ENCODE measurements at places on chromosomes 7 and 10. TPM values are rescaled to one million over a fixed set of nuclear protein-coding genes. Genes with fewer than 3 reads are reported as not detected.
A peak's percentile ranks its signal among the peaks of the same experiment; 100 is the strongest.

DNA sequence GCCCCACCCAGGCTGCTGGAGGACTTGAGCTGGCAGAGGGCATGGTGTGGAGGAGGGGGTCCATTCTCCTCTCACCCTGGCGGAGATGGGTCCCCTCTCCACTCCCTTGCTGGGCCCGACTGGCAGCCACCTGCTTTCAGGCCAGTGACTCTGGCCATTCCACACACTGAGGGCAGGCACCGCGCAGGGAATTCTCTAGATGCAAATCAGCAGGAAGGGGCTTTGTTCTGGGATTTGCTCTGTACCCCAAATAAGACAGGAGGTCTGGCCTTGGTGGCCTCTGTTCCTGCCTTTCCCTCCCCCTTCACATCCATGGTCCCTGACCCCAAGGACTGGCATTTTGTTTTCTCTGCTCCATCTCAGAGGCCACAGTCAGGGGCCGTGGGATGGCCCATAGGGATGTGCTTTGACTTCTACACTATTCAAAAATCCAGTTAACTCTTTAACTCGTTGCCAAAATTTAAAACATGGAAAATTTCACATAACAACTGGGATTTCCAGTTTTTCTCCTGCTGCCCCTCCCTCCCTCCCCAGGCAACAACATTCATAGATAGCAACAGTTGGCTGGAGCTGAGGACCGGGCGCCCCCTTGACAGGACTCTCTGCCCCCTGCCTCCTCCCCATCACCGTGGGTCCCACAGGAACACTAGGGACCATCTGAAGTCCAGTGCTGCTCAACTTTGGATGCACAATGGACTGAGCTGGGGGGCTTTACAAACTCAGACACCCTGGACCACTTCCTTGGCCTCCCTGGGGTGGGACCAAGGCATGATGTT, 33.9 kb downstream of the PPIF start:
- no peak for DNase-seq

DNA sequence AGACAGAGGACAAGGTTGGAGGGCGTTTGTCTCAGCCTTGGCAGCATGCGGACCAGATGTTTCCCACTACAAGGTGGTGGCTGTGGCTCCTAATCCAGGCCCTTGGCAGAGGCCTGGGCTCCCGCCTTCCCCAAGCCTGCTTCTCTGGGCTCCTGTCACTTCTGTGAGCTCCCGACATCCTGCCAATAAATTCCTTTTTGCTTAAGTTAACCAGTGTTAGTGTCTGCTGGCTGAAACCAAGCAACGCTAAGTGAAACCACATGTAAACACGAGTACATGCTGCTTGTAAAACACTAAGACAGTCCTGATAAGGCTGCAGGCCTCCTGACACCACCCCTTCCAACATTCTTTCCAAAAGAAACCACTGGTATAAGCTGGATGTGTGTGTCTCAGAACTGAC, 263.6 kb upstream of the ZMIZ1 start:
- DNase-seq = peak; percentile 90

GRCh38 chr10:122172361-122173008, 98.6 kb upstream of the BTBD16 start:
- no peak for DNase-seq

DNA sequence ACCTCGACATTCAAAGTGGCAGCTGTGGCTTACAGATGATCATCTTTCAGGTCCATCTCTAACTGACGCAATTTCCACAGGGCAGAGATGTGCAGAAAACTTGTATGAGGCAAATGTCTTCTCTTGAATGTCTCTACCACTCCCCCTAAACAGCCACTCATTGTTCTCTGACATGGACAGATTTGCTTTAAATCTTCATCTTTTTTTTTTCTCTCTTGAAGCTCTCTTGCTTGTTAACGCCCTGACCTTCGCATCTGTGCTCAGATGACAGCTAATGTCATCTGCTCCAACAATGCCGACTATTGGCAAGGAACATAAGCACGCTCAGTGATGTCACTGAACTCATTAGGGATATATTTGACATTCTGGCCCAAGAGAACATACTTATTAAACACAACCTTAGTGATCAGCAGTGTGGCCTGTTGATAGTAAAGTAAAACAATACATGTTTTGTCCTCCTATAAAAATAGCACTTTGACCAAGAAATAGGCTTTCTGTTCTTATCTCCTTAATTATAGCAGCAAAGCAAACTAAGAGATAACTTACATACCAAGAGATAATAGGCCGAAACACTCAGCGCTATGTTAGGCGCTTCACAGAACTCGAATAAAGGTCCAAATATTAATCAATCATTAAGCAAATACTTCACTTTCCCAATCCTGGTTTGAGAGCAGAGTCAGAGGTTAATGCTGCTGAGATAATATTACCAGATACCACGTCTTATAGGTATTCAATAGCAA, 583.5 kb downstream of the PARD3 start:
- no peak for DNase-seq

- no peak for DNase-seq
These were observed 136.9 kb upstream of the CDK6 start for GRCh38 chr7:92973293-92973731.

GRCh38 chr7:94303695-94304094, 91.0 kb upstream of the COL1A2 start:
- peak; percentile 77 for DNase-seq

DNA sequence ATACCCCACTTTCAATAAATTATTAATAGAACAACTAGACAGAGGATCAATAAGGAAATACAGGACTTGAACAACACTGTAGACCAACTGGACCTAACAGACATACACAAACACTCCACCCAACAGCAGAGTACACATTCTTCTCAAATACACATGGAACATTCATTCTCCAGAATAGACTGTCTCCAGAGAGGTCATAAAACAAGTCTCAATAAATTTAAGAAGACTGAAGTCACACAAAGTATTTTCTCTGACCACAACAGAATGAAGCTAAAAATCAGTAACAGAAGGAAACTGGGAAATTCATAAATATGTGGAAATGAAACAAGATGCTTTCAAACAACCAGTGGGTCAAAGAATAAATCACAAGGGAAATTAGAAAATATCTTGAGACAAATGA, 119.8 kb downstream of the SMURF1 start:
- no peak for DNase-seq

- no peak for DNase-seq
These were observed 399.1 kb downstream of the GATA3 start for GRCh38 chr10:8453587-8453986.

- DNase-seq = no peak
These were observed 266.9 kb upstream of the NFE2L3 start for GRCh38 chr7:25885057-25885576.

- DNase-seq = no peak
These were observed 20.0 kb downstream of the XPNPEP1 start for GRCh38 chr10:109902992-109903947.

DNA sequence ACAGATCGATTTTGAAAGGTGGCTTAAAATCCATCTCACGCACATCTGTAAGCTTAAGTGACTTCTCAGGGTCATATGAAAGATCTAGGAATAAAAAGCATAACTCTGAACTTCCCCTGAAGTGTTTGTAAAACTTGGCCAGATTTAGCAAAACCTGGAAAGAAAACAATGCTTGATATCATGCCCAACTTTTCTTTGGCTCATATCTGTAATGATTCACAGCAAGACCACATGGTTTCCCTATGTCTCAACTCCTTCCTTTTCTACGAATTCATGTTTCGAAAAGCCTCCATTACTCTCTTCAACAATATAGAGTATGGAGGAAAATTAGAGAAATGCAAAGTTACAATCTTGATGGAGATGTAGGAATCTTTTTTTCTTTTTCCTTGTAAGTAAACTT, 20.1 kb upstream of the CABCOCO1 start:
- DNase-seq = no peak

- DNase-seq = no peak
These were observed 27.3 kb upstream of the ANK3 start for GRCh38 chr10:60417024-60417423.

DNA sequence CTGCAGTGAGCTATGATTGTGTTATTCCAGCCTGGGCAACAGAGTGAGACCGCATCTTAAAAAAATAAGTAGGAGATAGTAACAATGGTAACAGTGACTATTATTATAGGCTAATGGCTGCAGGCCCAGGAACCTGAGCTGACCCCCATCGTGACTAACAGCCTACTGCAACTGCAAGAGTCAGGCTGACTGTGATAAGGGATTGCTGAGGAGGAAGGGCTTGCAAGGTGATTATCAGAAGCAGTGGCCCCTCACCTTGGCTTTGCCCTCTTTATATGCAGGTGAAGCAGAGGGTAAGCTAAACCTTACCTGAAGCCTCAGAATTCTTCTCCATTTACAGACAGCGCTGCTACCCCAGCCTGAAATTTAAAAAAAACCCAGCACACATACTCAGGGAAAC, 83.9 kb upstream of the SDK1 start:
- DNase-seq = no peak

GRCh38 chr7:26560526-26561256, 269.0 kb downstream of the SNX10 start:
- no peak for DNase-seq

GRCh38 chr7:31104361-31105255, 52.5 kb downstream of the ADCYAP1R1 start:
- no peak for DNase-seq

- DNase-seq = no peak
These were observed 13.9 kb downstream of the ADK start for GRCh38 chr10:74164716-74165529.

GRCh38 chr7:28433699-28434219, 21.4 kb downstream of the CREB5 start:
- DNase-seq = no peak

DNA sequence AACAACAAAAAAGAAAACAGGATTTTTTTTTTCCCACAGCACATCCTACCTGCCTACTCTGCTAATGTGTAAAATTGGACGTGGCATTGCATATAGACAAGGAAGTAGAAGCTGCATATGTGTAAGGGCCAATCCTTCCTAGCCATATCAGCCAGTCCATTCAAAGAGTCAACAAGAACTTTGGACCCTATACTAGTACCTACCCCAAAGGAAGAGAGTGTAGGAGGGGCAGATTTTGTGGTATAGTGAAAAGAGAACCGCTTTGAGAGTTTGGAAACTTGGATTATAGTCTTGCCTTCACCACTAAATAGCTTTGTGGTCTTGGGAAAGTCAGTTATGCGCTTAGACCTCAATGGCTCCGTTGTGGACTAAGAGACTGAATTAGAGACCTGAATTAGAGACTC, 12.1 kb upstream of the MCU start:
- DNase-seq = no peak

DNA sequence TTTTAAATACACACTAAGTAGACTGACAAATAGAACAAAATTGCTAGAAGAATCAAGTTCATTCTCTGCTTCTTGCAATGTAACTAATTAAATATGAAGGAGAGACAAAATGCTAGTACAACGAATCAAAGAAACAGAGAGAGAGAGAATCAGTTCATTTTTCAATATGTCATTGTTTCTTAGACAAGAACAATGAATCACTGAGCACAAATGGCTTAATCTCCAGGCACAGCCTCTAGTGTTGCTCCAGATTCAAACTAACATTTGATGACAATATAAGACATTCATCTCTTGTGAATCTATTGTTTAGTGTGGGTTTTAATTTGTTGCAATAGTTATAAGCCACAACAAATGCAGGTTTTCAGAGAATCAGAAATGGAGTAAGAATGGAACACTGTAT, 357.4 kb upstream of the TMEM229A start:
- DNase-seq = no peak

GRCh38 chr10:86226781-86227201, 139.8 kb downstream of the GRID1 start:
- no peak for DNase-seq

DNA sequence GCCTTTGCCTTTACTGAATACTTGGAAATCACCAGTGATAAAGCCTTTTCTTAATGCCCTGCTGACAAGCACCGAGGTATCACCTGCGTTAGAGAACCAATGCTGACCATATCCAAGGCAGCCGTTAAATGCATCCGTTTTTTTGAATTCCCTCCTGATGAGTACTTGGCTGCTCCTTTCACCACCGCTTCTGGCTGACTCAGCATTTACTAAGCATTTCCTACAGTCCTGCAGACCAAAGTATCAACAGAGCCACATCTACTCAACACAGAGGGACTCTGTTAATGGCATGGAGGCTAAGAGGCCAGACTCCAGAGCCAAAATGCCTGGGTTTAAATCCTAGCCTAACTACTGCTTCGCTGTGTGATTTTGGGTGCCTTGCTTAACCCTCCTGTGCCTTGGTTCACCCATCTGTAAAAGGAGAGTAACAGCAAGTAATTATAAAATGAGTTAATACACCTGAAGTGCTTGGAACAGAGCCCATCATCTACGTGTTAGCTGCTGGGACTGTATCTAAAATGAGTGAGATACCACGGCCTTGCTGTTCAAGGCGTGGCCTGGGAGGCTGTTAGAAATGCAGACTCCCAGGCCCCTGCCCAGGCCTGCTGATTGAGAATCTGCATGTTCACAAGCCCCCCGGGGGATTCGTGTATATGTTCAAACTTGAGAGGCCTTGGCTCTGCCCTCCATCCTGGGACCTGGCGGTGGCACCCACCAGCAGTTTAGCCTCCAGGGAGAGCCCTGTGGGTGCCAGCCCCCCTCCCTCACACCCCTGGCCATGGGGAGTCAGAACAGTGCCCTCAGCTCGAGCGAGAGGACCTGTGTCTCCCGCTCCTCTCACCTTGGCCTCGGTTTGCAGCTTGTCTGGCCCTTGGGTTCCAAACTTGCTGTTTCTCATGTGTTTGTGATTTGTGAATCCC, 30.8 kb upstream of the EFCAB10 start:
- no peak for DNase-seq

DNA sequence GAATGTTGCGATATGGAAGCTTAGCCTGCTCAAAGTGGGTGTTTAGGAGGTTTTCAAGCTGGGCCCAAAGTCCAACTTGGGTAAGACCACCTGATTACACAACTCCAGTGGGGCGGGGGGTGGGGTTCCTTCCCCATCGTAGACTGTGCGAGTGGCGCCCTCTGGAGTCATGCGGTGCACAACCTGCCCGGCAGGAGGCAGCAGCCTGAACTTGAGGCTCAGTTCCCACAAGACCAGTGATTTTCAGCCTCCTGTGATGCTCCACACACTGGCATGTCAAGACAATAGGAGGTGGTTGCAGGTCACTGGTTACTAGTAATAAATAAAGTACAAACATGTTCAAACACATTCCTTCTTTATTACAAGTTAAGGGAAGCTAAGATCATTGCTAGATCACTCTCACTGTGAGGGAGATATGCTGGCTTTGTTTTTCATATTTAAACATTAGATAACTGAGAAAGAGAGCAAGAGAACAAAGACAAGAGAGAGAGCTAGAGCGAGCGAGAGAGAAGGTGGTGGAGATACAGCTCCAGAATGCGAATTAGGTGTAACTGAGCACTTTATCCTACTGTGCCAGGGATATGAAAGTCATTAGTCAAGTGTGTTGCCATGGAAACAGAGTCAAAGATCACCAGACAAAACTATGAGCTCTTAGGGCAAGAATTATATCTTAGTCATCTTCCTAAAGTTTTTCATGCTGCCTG, 97.4 kb upstream of the BMPER start:
- DNase-seq = no peak

Gene LRRC61
- polyA plus RNA-seq = 25.1 TPM

Gene SUN3
- 0.26 TPM for polyA plus RNA-seq

Gene HTR5A
- not detected for polyA plus RNA-seq

Gene PPP2R2D
- 42.0 TPM for polyA plus RNA-seq

Gene ZNF273
- 7.8 TPM for polyA plus RNA-seq

Gene CPA2
- polyA plus RNA-seq = 0.21 TPM

Gene TRIM50
- 0.38 TPM for polyA plus RNA-seq

Gene PRKAG2
- polyA plus RNA-seq = 40.0 TPM

Gene ANKRD30A
- not detected for polyA plus RNA-seq

Data from renal pelvis (tissue), 12 donors.